CD4-positive, alpha-beta T cell treated with Interferon gamma for 1 hour (primary cell): ENCODE measurements at places on chromosomes 16 and 17.

DNA sequence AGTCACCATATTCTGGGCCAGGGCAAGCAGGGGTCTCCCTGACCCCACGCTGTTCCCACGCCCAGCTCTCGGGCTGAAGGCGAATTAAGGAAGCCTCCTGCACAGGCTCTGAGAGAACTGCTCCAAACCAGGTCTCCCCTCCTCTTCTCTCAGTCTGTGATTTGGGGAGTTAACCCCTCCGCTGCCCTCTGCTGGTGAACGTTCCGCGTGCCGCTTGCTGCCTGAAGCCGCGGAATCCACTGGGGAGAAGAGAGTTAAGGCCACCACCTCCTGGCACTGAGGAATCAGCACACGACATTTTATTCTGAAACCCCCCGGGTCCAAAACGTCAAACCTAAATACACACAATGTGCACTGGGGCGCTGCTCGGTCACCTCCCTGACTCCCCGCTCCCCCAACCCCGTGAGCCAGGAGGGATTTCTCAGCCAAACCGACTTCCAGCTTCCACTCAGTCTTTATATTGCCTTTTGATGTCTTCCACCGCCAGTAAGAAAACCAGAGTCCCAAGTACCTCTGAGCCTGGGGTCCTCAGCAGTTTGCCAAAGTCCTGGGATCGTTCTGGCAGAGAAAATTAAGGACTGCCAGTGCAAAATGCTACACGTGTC is 54.4 kb upstream of the RCVRN start:
- no peak for DNase-seq

- no peak for DNase-seq
These were observed 4.9 kb downstream of the ELP5 start for GRCh38 chr17:7256766-7257456.

GRCh38 chr17:35890774-35891155 is 10.6 kb upstream of the CCL5 start:
- DNase-seq: peak; percentile 61

GRCh38 chr16:19502395-19503131 is 19.3 kb downstream of the GDE1 start:
- DNase-seq: peak; percentile 51

DNA sequence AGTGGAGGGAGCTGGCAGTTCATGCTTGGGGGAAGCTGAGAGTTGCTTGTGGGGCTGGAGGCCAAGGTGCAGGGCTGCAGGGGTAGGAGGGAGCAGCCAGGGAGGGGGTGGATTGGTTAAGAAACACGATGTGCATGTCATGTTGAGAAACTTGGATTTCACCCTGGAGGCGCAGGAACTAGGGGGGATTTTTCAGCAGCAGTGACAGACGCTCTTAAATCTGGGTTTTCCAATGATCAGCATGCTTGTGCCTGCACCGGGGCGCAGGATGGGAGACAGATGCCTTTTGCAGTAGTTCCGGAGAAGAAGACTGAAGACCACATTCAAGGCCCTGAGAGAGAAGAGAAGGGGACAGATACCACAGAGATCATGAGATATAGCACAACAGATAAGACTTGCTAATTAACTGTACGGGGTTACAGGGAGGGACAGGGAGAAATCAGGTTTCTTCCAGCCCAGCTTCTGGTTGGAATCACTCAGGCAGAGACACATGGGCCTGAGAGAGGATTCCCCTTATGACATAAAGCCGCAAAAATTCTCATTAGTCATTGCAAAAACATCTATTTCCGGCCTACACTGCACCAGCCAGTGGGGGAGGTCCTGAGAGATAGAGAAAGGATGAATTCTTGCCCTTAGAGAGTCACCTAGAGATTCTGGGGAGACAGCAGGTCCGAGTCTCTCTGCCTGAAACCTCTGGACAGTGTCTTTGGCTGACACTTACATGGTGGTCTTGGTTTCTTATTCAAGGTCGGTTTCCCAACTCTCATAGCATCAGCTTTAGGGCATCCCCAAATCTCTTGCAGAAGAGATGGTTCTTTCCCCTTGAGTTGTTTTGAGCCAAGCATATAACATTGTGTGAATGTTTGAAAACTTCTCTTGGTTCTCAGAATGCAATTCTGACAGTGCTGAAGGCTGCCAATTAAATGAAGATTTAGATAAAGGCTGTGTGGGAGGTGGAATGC is 27.1 kb downstream of the CDH13 start:
- DNase-seq: peak; percentile 32

DNA sequence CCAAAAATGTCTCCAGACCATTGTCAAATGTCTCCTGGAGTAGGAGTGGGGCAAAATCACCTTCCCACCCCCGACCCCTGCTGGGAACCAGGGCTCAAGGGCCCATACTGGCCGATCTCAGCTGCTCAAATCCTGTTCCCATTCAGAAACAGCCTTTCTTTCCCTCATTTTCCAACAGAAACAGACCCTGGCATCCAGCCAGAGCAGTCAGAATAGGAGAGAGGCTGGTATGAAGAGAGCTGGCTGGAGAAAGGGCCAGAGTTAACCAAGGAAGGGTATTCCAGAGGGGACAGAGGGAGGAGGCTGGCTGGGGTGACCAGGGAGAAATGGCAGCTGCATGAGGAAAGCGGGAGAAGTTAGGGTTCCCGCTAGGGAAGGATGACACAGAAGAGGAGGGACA is 199.1 kb downstream of the XYLT1 start:
- DNase-seq: no peak

- no peak for DNase-seq
These were observed 71.7 kb upstream of the PMFBP1 start for GRCh38 chr16:72243621-72244020.

DNA sequence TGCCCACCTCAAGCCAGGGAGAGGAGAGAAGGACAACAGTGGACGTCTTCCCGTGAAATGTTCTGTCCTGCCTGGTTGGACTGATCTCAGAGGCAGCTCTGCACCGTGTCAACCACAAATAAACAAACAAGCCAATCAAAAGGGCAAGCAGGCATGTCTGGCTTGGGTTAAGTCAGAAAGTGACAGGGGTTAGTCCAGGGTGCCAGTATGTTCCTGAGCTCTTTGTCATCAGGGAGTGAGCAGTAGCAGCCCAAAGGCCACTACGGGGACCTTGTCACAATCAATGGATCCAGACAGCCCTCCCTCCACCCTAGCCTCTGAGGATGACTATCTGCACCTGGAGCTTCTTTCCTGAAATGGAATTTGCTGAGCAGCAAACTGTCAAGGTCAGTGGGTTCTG is 35.0 kb downstream of the CNGB1 start:
- no peak for DNase-seq

GRCh38 chr16:81645266-81645694 is 133.8 kb upstream of the PLCG2 start:
- DNase-seq: no peak

DNA sequence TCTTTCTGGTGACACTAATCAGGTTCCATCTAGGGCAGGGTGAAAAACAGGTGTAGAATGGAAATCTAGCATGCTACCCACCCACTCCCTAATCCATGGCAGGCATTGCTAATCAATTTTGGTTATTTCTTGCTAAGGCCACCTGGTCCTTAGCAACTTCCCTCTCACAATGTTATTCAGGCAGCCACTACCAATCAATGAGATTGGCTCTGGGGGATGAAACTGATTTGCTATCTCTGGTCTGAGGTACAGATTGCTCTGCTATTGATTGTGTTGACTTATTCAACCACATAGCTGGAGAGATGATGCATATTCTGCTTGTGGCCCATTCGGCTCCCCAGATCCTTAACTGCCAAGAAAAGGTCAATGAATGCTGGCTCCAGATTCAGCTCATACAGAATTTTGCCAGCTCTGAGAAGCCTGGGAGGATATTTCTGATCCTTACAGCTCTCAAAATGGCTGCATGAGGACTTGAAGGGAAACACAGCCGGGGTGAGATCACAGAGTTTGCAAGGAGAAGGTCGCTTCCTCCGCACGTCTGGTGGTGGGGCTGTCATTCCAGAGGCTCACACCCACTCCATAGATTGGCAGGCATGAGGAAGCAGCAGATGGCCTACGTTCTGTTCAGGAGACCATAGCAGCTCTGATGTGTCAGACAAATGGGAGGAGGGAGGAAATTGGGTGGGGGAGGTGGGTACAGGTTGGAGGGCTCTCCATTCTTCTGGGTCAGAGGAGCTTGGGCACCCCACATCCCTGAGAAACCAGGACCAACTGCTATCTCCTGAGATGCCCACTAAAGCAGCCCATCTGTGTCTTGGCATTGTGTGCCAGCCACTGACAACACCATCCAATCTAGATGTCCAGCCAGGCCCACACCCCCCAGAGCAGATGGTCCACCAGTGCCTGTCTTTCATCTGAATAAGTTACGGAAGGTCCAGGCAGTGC is 22.3 kb downstream of the SEZ6 start:
- no peak for DNase-seq

GRCh38 chr17:62309396-62309795 is 71.0 kb upstream of the EFCAB3 start:
- no peak for DNase-seq

DNA sequence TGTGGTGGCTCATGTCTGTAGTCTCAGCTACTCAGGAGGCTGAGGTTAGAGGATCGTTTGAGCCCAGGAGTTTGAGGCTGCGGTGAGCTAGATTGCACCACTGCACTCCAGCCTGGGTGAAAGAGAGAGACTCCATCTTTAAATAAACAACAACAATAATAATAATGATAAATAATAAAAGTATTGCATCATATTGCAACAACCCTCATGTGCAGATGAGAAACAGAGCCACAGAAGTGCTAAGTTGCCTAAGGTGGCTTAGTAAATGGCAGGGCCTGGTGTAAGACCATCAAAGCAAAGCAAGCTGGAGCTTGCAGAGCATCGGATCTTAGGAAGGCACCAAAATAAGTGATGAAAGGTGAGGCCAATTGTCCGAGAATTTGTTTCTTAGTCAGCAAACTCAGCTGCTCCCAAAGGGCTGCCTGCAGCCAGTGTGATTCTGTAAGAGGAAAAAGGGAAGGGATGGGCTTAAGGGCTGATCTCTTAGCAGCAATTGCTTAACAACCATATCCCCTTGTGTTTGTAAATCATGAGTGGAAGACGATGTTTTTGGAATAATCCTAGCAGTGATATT is 45.3 kb upstream of the HS3ST3A1 start:
- no peak for DNase-seq

DNA sequence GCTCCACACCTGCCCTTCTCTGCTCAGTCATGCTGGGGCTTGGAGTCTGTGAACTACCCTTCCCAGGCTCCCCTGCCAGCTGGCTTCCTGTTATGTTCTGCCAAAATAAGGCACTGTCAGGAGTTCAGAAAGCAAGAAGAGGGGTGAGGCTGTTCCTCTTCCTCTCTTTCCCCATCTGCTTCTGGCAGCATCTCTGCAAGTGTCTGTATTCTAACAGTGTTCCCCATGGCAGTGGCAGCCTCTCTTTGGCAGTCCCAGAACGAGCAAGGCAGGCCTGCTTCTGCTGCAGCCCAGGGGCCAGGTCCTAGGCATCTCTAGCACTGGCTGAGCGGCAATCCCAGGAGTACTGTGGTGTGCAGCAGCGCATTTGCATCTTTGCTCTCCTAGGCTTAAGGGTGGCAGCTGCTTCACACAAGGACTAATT is 219.1 kb downstream of the STX8 start:
- peak; percentile 16 for DNase-seq

- no peak for DNase-seq
These were observed 66.3 kb downstream of the CACNG1 start for GRCh38 chr17:67110619-67111018.

DNA sequence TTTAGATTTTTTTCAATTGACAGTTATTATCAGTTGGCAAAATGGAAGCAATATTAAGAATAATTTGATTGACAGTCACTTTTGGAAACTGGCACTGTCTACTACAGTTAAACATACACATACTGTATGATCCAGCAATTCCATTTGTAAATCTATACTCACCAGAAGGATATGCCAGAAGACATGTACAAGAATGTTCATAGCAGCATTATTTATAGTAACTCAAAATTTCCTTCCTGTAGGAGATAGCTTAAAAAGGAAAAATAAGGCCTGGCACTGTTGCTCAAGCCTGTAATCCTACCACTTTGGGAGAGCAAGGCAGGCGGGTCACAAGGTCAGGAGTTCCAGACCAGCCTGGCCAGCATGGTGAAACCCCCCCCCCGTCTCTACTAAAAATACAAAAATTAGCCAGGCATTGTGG is 89.3 kb downstream of the VMP1 start:
- DNase-seq: no peak

DNA sequence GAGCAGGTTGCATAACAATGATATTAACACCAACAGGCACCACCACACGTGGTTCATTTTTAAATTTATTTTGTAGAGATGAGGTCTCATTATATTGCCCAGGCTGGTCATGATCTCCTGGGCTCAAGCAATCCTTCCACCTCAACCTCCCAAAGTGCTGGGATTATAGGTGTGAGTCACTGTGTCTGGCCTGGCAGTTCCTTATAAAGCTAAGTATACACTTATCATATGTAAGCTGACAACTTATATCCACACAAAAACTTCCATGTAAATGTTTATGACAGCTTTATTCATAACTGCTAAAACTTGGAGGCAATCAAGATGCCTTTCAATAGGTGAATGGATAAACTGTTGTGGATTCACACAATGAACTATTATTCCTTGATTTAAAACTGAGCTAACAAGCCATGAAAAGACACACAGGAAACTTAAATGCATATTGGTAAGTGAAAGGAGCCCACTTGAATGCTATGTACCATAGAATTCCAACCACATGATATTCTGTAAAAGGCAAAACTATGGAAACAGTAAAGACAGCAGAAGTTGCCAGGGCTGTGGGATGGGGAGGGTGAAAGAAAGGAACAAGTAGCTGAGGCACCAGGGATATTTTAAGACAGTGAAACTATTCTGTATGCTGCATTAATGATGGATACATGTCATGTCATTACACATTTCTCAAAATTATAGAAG is 156.5 kb upstream of the KCNJ18 start:
- DNase-seq: no peak

- DNase-seq: no peak
These were observed 72.0 kb downstream of the STXBP4 start for GRCh38 chr17:55040611-55041010.

- no peak for DNase-seq
These were observed 13.3 kb downstream of the WFIKKN2 start for GRCh38 chr17:50848711-50849110.

DNA sequence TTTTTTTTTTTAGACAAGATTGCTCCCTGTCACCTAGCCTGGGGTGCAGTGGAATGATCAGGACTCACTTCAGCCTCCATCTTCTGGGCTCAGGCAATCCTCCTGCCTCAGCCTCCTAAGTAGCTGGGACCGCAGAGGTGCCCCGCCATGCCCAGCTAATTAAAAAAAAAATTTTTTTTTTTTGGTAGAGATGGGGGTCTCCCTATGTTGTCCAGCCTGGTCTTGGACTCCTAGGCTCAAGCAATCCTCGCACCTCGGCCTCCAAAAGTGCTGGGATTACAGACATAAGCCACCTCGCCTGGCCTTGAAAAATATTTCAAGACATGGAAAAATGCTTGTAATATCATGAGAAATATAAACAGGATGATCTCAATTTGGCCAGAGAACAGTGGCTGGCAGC is 42.9 kb downstream of the HAPSTR1 start:
- no peak for DNase-seq

- no peak for DNase-seq
These were observed 22.4 kb downstream of the ALDH3A2 start for GRCh38 chr17:19670908-19671307.

DNA sequence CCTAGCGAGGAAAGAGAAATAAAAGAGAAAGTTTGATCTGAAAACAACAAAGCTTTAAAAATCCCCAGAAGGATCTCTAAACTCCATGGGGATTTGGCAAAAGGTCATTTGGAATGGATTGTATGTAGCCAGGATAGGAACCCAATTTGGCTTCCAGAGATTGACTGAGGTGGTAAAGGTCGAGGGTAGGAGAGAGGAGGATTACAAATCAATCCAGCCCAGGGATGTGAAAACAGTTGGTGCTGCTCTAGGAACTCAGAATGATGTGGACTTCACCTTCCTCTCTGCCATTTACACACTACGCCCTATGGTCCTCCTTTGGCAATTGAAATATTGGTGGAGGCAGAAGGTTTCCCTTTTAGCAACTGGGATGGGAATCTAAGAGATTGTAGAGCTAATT is 18.8 kb upstream of the SMIM36 start:
- no peak for DNase-seq
